ENCODE measurements at places on chromosomes 4 and X. TPM values are rescaled to one million over a fixed set of nuclear protein-coding genes. Genes with fewer than 3 reads are reported as not detected.

Gene CT45A5
- not detected for total RNA-seq

Gene SPANXD
- not detected for total RNA-seq

Gene C4orf51
- total RNA-seq, result not detected

- no peak for DNase-seq
Observed at GRCh38 chrX:11628399-11628798, 37.3 kb downstream of the ARHGAP6 start.

- no peak for DNase-seq
Observed at GRCh38 chrX:123121241-123121640, 62.8 kb upstream of the GRIA3 start.

DNA sequence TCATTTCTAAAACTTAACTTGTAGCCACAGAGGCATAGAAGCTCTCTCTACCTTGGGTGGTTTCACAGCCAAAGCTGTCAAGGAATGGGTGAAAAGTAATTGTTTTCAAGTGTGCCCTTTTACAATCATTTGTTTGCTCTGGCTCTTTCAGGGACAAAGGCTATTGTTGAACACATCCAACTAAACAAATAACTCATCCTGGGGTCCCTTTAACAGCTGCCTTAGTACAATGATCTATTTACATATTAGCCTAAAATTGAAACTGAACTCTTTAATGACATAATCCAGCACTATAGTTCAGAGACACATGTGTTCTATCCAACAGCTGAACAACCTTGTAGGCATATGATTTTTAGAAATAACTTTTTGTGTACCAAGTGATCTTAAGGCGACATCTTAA lies 3.7 kb downstream of the HHIP start:
- no peak for DNase-seq

GRCh38 chr4:151325111-151325948 lies at the start of gene SH3D19:
TSS of gene SH3D19 (minus strand) at chr4:151325605. CDS start at chr4:151325352, 253 bp downstream.
- DNase-seq, result peak; percentile 85

DNA sequence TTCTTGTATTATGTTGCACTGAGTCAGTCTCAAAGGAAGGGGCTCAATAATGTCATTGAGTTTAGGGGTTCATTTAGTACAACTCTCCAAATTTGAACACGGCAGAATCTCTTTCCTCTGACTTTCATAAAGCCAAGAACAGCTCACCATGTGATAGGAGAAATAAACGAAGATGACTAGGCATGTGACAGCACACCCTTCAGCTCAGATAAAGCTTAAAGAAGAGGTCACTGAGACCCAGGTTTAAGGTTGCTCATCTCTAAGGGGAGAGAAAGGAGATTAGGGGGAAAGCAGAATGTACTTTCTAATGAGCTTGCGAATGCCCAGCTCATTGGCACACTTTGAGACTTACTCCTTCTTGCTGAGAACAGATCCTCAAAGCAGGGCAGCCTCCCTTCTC lies 89.0 kb downstream of the PLAC1 start:
- no peak for DNase-seq

- DNase-seq, result no peak
Observed at GRCh38 chr4:159269116-159269515, 166.2 kb downstream of the RAPGEF2 start.

DNA sequence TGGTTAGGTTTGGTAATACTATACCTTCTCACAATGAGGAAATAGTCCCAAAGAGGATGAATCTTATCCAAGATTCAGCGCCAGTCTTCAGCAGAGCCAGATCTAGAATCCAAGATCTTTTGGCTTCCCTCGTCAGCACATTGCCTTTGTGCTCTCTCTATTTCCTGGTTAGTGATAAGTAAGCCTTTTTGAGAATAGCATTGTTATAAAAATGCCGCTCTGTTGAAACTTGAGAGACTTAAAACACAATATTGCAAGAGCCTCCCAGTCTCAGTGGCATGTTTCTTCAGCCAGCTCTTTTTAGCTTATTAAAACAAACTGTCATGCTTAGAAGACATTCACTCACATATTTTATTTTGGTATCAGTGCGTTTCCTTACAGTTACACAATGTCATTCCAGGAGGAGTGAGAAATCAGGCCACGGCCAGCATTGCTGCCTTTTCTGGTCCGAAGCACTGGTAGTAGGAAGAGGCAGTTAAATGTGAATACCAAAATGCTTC lies 141.4 kb downstream of the KLHL8 start:
- no peak for DNase-seq

DNA sequence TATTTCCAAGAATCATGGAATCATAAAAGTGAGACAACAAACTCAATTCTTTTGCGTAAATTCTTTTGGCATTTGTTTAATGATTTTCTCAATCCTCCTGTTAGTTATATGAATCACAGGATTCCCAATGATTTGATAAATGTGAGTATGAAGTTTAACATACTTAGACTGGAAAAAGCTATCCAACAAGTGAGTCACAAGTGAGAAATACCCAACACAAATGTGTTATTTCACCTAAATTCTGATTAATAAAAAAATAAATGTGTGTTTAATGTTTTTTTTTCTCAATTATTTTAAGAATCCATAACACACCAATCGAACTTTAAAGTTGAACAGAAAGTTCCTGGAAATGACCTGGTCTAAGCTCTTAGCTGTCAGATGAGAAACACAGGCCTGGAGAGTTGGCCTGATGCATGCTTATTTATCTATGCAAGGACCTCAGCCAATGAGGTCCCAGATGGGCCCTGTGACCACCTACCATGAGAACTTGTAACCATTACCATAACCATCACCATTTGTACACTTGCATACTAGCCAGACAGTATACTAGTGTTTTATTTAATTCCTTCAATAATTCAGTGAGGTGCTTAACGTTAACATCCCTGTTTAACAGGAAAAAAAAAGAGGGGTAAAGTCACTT lies 386.7 kb downstream of the SPRY1 start:
- DNase-seq, result no peak

- no peak for DNase-seq
Observed at GRCh38 chr4:60891947-60892346, 308.2 kb upstream of the ADGRL3 start.

DNA sequence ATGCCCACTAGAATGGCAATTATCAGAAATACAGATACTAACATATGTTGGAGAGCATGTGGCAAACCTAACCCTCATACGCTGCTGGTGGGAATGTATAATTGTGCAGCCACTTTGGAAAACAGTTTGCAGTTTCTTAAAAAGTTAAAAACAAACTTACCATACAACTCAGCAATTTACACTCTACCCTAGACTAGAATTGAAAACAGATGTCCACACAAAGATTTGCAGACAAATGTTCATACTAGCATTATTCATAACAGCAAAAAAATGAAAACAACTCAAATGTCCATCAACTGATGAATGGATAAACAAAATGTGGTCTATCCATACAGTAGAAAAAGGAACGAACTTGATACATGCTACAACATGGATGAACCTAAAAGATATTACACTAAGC lies 64.4 kb downstream of the SLC9A7 start:
- no peak for DNase-seq

DNA sequence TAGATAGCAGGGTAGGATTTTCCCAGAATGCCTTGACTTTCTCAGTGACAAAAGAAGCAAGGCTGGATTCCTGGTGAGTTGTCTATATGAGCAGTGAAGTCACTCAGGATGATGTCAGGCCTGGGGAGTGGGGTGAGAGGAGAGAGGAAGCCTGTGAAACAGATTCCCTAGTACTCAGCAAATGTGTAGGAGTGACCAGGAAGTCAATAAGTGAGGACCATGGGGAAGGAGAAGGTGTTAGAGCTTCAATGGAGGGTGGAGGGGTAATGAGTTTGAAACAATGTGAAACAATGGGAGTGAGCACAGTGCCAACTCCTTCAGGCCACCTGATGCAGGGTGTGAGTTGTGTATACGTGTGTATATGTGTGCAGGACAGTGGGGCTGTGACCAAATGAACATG lies 2.4 kb upstream of the SLC9A6 start:
- DNase-seq, result no peak

DNA sequence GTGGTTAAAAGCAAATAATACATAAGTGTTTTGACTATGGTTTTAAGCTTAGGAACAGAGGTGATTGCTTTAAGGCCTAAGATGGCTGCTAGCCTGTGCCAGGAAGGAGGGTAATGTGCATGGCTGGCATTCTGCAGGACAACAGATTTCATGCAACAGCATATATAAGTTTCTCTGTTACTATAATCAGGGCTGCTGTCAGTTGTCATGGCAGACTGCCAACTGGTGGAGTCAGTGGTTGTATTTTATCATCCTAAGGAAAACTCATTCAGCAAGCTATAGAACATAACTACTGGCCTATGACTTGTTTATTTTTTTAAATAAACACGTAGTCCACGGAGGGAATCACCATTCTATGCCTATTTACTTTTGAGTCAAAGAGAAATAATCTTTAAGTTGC lies 77.7 kb upstream of the DCAF8L1 start:
- peak; percentile 28 for DNase-seq

DNA sequence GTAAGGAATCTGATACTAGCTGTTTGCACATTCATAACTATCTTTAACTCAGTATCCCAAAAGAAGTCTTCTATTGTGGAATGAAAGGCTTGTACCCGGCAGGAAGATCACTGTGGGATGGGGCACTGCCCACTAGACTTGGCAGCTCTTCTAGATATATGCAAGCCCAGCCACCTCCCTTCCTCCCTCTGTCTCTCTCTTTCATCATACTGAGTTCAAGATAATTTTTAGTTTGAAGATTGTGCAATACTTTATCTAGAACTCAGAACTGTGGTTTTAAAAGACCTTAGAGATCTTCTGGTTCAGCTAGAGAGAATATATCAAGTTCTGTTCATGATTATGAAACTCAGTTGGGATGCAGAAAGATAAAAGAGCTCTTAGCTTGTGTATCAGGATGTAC lies 22.5 kb upstream of the GPR34 start:
- no peak for DNase-seq

DNA sequence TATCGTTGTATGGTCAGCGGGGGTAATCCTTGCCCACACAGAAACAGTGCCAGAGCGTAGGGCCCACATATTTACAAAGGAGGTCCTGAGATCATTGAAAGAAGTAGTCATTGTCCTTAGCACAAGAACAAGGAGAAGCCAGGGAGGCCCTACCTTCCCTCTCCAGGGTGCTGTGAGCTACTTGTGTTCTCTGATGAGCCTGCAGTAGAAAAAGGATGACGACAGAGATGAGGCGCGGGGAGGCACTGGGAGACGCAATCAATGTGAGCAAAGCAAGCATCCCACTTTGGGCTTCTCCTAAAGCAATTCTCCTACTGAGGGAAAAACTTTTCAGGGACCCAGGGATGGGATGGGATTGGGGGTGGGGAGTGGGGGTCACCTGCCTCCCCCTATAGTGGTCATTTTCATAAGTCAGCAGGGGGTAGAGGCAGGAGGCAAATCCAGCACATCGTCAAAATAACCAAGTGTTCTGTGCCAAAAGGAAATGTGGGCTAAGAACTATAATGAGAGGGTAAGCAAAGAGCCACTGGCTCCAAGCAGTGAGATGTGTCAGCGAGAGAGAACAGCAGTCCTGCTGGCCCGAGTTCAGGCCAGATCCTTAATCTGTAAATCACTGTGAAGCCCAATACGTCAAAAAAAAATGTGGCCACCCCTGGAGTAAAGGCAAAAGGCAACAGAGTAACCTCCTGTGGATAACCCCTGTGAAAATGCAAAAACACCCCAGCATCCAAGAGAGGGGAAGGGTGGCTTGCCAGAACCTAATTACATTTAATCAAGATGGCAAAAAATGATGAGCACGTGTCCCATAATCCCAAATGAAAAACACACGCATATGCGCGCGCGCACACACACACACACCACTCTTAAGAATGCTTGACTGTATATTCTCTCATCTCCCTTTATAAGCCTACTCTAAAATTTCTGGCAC lies 136.6 kb upstream of the HHIP start:
- DNase-seq, result no peak

- DNase-seq, result no peak
Observed at GRCh38 chr4:181006499-181007260, 1236.5 kb upstream of the TENM3 start.

GRCh38 chr4:95761871-95762270 lies 78.0 kb upstream of the PDHA2 start:
- peak; percentile 18 for DNase-seq

All from PC-3 (cell line).